H1 (cell line): ENCODE measurements at places on chromosomes 7 and 10. TPM values are rescaled to one million over a fixed set of nuclear protein-coding genes. Genes with fewer than 3 reads are reported as not detected.

The FGFBP3 gene
- total RNA-seq, result 115 and 120 TPM in 2 replicates

The CHST3 gene
- total RNA-seq, result 5.7 and 5.8 TPM in 2 replicates

The CNPY1 gene
- total RNA-seq, result not detected in 2 replicates

DNA sequence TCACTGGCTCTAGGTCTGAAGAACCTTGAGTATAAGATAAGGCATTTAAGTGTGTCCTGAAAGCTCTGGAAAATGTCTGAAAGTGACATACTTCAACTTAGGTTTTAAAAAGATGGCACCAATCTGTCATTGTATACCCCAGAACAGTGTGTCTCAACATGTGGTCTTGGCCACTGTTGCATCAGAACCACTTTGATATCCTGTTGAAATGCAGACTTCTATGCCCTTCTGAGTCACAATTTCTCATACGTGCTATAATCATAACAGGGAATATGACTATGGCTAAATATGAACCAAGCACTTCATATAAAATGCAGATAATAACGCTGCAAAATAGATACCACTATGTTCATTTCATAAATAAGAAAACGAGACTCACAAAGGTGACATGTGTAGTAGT is 38.0 kb upstream of the GPAM start:
- no peak for DNase-seq

- DNase-seq, result no peak
These were observed 1.9 kb downstream of the DHX32 start for GRCh38 chr10:125878957-125879835.

DNA sequence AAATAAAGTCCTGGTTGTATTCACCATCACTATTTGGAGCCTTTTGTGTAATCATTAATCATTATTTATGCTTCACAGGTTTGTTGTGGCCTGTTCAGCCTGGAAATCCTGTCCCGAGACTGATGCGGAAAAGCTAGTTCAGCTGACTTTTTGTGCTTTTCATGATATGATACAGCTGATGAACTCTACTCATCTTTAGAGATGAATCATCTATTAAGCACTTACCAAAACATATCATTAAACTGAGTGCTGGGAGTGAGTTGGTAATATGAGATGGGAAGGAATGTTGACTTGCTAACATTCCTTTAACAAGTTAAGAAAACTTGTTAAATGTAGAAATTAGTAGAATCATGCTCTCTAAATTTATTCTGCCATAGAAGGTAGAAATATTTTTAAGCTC is 53.0 kb downstream of the CROT start:
- DNase-seq, result no peak

- no peak for DNase-seq
These were observed 167.0 kb upstream of the CDK1 start for GRCh38 chr10:60611291-60611747.

GRCh38 chr7:3416453-3416852 is 115.4 kb downstream of the SDK1 start:
- DNase-seq, result no peak
